Inflammatory macrophage treated with lipopolysaccharide for 4 hours (primary cell): ENCODE measurements at places on chromosomes 5 and 9.

DNA sequence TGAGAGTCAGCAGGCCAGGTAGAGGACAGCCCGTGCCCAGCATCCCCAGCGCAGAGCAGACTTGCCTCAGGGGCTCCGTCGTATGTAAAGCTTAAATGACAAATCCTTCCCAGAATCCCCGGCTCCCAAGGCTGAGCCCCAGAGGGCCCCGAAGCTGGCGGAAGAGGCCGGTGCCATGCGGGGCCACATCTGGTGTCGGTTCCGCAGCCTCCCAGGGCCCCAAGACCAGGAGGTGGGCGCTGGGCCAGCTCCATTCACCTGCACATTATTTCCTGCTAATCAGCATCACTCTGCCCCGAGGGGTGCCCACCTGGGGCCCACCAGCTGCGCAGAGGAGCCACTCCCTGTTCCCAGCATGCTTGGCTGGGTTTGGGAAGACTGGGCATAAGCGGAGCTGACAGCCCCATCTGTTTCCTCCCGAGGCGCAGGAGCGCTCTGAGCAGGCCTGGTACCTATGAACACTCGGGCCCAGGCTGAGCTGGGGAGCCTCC, 124.0 kb upstream of the PPP1R26 start:
- DNase-seq = no peak

- DNase-seq = no peak
These were observed 73.6 kb upstream of the ZNF622 start for GRCh38 chr5:16539169-16539666.

- DNase-seq = no peak
These were observed 12.8 kb downstream of the OSTF1 start for GRCh38 chr9:75101004-75101588.

- DNase-seq = no peak
These were observed 30.6 kb downstream of the CLINT1 start for GRCh38 chr5:157828105-157828943.

- no peak for DNase-seq
These were observed 175.8 kb downstream of the CACNA1B start for GRCh38 chr9:138053321-138053868.

DNA sequence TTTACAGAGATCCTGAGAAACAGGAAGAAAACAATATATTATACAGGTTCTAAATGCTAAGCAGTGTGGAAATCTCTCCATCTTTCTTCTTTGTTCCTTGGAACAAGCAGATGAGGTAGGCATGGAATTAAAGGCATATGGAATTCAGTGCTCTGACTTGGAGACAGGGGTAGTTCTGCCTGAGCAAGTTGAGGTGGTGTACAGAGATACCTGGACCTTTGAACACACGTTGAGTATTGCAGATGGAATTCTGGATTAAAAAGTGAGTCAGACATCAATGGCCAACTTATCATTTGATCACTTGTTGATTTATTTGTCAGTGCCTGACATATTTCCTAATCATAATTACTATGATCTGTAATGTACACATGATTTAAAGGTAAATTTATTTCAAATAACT, 293.9 kb upstream of the IRX4 start:
- DNase-seq = no peak

- no peak for DNase-seq
These were observed 309.2 kb upstream of the IRX4 start for GRCh38 chr5:2191972-2192371.

- no peak for DNase-seq
These were observed 300.5 kb downstream of the NR2F1-AS1 start for GRCh38 chr5:93280518-93280917.

DNA sequence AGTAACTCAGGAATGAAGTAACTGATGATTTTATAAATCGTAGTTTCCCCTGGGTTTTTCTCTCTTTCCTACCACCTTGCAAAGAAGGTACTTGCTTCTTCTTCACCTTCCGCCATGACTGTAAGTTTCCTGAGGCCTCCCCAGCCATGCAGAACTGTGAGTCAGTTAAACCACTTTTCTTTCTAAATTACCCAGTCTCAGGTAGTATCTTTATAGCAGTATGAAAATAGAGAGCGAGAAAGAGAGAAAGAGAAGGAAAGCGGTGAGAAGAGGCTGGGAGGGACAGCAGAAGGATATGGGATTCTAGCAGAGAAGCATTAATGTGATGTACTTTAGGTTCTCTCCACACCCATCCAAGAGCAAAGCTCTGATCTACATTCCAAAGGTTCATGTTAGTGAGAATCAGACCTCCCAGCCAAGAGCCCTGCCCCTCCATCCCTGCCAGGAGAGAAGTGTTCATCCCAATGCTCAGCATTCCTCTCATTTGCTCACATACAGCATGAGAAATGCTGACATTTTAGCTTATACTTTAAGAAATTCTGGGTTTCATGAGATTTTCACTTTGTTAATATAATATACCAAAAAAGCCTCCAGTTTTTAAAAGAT, 185.0 kb upstream of the PTGER4 start:
- DNase-seq = no peak
